ENCODE measurements at places on chromosomes 13 and 19.

- DNase-seq, result no peak
Measured at GRCh38 chr13:29508876-29509252, 86.6 kb downstream of the SLC7A1 start.

- no peak for DNase-seq
Measured at GRCh38 chr13:21348488-21349120, 110.5 kb downstream of the ZDHHC20 start.

GRCh38 chr19:1961000-1961883 is 20.3 kb downstream of the CSNK1G2 start:
- no peak for DNase-seq

- no peak for DNase-seq
Measured at GRCh38 chr19:9995084-9995483, 15.2 kb downstream of the COL5A3 start.

DNA sequence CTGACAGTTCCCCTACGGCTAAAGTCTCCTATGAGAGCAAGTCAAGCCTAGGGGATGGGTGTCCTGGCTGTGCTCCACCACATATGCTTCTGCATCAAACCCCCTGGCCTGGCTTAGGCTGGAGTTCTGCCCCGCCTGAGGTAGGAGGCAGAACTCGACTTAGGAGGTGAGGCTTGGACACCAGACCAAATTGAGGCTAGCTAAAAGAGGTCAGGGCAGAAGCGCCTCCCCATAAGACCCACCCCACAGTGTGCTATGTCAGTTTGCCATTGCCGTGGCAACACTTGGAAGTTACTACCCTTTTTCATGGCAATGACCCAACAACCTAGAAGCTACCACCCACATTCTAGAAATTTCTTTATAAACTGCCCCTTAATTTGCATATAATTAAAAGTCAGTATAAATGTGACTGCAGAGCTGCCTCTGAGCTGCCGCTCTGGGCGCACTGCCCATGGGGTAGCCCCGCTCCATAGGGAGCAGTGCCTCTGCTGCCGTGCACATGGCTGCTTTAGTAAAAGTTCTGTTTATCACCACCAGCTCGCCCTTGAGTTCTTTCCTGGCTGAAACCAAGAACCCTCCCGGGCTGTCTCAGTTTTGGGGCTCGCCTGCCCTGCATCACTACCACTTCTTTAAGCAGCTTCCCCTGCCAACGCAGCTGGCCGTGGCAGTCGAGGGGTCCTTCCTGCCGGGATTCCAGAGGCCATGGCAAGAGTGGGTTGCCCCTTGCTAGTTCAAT is 20.2 kb downstream of the AP1M1 start:
- no peak for DNase-seq

GRCh38 chr13:94239135-94239534 is 240.3 kb downstream of the DCT start:
- no peak for DNase-seq

DNA sequence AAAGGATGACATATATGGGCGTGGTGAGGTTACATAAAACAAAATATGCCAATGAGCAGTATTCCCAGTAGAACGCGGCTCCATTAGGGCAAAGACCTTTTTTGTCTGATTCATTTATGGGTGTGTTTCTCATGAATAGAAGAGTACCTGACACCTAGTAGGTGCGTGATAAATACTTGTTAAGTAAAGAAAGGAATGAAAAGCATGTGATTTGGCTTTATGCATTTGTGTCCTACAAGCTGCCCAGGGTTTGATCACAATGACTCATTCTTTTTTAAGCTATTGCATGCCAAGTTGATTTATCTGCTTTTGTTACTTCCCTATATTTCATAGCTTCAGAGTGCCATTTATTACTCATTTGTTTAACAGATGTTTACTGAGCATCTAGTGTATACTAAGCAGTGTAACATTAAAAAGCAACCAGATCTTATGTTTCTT is 19.1 kb upstream of the KCTD4 start:
- DNase-seq, result peak; percentile 67

DNA sequence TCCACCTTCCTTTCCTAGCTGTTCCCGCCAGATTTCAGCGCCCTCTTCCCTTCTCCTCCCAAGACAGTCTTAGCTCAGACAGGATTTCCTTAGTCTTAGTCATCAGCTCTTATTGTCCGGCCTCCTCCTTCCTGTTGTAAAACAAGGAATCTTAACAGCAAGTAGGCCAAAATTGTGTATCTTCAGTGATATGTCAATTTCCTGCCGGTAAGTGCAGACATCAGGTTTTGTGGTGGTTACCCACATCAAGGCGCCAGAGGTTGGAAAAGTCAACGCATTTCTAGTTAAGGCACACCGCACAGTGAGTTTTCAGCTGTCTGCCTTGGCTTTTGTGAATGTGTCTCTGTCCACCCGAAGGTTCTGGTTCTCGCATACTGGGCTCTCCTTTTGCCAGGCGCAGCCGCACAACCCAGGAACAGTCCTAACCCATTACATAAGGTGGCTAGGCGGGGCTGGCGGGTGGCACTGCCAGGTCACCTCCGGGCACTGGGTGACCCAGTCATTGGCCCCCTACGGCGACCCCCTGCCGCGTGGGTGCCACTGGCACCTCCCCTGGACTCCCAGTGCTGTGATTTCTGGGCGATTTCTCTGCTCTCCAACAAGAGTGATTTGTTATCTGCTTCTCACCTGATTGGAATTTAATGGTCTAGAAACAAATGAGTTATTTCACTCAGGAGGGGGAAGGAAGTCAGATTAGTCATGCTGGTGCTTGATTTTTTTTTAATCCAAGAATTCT is 12.9 kb downstream of the COL4A2 start:
- no peak for DNase-seq

DNA sequence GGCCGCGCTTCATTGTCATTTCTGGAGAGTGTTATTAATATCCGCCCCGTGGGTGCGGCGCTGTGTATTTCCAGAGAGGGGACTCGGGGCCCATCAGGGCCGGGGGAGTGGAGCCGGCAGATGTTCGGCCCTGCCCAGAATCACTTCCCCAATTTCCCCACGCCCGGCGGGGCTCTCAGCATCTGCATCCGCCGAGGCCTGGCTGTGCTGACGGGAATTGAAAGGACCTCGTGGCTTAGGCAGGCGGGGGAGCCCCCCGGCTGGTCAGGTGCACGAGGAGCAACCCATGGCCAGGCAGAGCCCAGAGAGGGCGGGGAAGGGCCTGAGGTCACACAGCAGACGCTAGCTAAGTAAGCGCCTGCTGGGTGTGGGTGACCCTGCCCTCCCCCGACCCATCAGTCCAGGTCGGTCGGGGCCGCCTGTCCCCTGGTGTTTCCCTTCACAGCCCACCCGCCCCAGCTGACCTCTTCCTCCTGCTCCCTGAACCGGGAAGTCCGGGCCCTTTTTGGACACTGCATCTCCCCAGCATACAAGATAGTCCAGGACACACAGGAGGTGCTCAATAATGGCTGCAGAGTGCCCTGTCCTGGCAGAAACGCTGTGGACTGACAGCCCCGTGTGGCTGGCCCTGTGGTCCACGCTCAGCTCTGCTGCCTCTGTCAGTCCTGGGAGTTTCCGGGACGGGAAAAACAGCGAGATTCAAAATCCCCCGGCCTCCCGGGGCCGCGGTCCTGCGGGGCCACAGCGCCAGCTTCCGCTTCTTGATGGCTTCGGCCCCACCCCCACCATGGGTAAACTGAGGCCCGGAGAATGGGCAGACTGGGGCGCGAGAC is 22.1 kb downstream of the ARID3A start:
- no peak for DNase-seq

DNA sequence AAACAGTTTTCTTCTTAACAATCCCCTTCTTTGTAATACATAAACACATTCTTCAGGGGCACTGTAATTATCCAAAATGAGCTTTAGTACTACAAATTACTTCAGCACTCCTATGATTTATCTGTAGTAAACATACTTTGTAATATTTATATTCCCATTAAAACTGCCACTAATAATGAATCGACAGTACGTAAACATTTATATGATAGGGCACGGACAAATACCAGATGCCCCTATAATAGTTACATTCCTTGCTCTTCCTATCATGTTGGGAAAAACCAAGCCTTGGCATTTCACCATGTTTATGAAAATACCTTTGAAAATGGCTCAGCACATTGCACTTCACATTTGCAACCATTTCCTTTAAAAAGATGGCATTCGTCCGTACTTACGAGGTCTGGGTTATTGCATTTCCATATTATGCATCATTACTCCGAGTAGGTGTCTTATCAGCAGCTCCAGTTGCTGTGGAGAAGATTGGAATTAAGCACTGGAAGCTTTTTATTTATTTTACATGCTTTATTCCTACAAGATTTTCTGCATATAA is 1043.4 kb downstream of the DIAPH3 start:
- no peak for DNase-seq

DNA sequence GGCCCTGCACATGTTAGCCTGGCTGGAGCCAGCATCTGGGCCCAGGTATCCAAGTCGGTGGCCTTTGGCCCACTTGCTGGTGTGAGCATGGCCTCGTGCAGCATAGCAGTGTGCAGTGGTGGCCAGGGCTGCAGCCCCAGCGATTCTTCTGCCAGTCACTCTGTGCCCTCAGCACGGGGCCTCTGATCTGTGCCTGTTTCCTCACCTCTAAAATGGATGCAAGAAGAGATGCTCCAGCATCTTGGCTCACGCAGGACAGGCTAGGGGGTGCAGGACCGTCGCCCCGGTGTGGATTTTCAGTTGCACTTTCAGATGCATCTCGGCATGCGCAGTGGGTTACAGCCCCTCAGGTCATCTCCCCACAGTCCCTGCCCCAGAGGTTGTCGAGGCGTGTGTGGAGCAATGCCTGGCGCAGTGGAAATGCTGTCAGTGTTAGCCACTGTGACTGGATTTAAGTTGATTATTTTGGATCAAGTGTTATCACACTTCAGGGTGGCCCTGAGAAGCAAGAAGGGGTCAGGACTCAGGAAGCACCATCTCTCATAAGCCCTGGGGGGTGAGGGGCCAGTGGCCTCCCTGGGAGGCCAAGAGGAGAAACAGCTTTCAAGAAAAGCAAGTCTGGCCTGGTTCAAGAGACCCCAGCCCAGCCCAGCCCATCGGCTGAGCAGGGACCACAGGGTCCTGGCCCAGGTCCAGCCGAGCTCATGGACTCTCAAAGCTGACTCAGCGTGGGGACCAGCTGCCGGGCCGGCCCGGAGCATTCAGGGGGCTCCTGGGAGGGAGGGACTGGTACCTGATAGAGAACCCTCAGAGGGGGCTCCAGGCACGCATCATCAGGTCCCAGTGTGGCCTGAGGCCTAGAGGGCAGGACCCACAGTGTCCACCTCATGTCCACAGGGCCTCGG is 27.8 kb downstream of the AP1M1 start:
- DNase-seq, result no peak

DNA sequence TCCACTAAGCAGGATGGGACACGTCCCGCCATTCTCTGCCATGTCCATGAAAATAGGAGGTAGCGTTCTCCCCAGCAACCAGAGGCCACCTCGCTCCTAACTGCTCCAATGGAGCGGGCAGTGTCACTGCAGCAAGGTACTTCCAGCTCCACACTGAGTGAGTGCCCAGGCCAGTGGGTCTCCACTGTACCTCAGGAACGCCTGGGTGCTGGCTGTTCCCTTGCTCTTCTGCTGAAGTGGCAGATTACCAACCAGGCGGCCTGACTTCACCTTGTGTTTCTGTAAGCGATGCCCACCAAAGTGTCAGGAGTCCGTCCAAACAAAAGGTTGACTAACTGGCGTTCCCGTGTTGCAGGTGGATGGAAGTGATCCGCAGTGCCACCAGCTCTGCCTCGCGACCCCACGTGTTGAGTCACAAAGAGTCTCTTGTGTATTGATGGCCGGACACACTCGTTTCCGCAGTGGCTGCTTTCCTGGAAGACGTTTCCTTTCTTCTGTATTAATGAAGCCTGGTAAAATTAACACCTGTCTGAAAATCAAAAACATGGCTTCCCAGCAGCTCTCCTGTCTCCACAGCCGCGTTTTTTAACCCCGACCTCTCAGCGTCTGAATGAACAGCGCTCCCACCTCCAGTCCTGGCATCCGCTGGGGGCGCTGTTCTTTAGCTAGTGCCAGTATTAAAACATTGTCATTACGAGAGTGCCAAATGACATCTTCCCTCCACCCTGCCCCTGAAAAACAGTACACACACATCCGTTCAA is 128.8 kb downstream of the STK24 start:
- no peak for DNase-seq

GRCh38 chr19:16760990-16761389 is 41.3 kb downstream of the NWD1 start:
- DNase-seq, result no peak

DNA sequence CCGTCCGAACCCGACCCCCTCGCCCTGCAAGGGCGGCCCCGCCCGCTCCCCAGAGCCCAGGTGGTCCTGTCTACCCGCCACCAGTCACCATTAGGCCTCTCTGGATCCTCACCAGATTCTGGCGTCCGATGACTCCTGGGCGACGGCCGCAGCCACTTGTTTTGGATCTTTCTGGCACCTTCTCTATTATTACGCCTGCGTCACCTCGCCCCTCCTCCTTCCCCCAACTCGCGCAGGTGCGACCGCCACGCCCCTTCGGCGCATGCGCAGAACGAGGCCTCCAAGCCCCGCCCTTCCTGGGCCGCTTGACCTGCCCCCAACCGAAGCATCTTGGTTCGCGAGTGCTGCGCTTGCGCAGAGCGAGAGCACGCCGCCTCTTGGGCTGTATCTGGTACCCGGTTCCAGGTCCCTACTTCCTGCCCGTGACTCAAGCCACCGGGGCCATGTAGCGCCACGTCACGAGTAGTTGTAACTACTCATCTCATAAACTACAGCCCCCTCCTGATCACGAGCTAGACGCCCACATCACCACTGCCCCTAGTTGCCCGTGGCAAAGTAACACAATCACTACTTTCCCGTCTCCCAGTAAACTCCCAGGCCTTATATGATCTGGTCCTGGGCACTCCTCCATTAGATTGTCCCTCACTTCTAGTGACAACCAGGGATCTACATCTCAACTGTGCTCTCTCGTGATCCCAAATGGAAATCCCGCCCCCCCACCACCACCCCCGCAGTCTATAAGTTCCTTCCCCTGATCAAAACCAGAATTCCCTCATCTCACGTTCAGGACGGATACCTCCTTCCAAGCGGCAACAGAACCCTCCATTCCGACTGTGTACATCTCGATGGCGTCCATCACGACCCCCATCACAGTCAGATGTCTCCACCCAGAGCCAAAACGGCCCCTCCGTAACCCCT is at the start of gene DEDD2:
DEDD2 (minus strand) TSS at position 158 of the 918 bp plus-strand sequence. CDS start 670 bp downstream, outside the sequence.
- peak; percentile 96 for DNase-seq

DNA sequence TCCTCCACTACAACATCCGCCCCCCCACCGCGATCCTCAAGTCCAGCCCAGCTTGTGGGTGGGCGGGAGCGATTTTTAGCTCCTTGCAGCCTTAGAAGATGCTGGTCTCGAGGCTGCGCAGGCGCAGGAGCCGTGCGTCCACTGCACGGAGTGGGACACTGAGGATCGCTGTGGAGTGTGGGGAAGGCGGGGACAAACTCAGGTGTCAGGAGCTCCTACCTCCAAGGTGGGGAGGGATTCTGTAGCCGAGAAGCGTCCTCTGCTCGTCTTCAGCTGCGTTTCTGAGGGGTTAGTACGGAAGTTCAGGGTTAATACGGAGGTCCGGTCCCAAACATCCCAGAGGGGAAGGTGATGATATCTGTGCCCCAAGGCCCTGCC is at the start of gene RTBDN:
RTBDN (minus strand) TSS at position 14 of the 378 bp plus-strand sequence. CDS start 4,600 bp downstream, outside the sequence.
- DNase-seq, result no peak

- DNase-seq, result no peak
Measured at GRCh38 chr13:32255724-32256109, 59.4 kb downstream of the ZAR1L start.

All from NCI-H1930 (cell line).